ENCODE measurements at places on chromosomes 1 and 21. TPM values are rescaled to one million over a fixed set of nuclear protein-coding genes. Genes with fewer than 3 reads are reported as not detected.

Gene FAM72C
- total RNA-seq = not detected

Gene FCER1G
- 61.4 TPM for total RNA-seq

Gene G0S2
- 20.1 TPM for total RNA-seq

Gene ATAD3C
- total RNA-seq = 0.54 TPM

Gene KLHL12
- 23.9 TPM for total RNA-seq

DNA sequence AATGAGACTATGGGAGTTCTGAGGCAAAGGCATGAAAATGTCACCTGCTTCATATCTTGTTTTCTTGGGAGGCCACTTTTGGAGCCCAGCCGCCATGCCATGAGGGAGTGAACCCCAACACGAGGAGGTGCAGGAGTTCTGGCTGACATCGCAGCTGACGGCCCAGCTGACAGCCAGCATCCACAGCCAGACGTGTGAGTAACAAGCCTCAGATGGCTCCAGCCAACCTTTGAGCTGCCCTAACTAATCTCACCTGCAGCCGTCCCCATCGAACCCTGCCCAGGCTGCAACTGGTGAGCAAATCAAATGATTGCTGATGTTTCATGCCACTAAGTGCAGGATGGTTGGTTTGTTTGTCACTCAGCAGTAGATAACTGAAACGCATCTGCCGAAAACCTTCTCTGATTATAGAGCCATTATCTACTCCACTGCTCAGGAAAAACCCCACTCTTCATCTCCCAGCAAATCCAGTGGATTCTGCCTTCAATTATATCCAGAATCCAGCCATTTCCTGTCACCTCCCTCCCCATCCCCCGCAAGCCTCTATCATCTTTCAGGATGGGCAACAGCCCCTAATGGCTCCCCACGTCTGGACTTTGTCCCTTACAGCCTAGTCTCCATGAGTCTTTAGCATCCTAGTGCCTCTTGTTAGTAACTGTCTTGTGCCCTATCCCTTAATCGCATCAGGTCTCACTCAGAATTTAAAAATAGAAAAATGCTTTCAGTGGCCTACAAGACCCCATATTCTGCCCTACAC lies 18.5 kb upstream of the RAB4A start:
- no peak for DNase-seq

- no peak for DNase-seq
These were observed 13.8 kb upstream of the KDM4A start for GRCh38 chr1:43636006-43636641.

DNA sequence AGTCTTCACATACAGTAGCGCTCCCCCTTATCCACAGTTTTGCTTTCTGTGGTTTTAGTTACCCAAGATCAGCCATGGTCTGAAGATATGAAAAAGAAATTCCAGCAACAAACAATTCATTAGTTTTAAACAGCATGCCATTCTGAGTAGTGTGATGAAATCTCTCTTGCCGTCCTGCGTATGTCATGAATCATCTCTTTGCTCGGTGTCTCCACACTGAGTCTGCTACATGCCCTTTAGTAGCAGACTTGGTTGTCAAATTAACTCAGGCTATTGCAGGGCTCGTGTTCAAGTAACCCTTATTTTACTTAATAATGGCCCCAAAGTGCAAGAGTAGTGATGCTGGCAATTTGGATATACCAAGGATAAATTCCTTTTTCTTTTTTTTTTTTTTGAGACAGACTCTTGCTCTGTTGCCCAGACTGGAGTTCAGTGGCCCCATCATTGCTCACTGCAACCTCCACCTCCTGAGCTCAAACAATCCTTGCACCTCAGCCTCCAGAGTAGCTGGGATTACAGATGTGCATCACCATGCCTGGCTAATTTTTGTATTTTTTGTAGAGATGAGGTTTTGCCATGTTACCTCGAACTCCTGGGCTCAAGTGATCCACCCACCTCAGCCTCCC lies 22.6 kb downstream of the PHACTR4 start:
- DNase-seq = no peak

- DNase-seq = no peak
These were observed 27.1 kb downstream of the MAEL start for GRCh38 chr1:167016100-167016750.

DNA sequence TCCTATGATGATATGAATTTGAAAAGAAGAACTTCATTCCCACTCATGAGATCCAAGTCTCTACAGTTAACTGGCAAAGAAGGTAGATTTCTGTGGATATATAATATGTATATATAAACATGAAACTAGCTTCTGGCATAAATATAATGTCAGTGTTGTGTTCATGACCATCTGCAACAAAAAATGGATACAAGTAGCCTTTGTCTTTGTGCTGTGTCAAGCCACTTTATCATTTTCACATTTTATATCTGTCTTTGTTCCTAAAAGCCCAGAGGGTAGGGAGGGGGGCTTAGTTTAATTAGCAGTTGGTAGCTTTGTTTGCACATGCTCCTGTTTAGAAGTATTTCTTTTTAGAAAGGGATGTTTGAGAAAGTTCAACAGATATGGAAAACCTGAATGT lies 56.2 kb upstream of the FASLG start:
- no peak for DNase-seq

GRCh38 chr1:185284533-185285276 lies 32.3 kb downstream of the IVNS1ABP start:
- no peak for DNase-seq

Measured in sigmoid colon (tissue), 7 donors.